ENCODE measurements at places on chromosomes 5 and 9. TPM values are rescaled to one million over a fixed set of nuclear protein-coding genes. Genes with fewer than 3 reads are reported as not detected.

Gene CCNI2
- 1.4 TPM for total RNA-seq

GRCh38 chr5:96636594-96636993, 25.6 kb upstream of the CAST start:
- no peak for DNase-seq

- DNase-seq, result peak; percentile 61
Observed at GRCh38 chr9:112061152-112061740, 113.9 kb downstream of the SUSD1 start.

- DNase-seq, result no peak
Observed at GRCh38 chr5:96718635-96719077, 56.5 kb downstream of the CAST start.

GRCh38 chr5:149063896-149064478, 1.1 kb upstream of the SH3TC2 start:
- DNase-seq, result no peak

DNA sequence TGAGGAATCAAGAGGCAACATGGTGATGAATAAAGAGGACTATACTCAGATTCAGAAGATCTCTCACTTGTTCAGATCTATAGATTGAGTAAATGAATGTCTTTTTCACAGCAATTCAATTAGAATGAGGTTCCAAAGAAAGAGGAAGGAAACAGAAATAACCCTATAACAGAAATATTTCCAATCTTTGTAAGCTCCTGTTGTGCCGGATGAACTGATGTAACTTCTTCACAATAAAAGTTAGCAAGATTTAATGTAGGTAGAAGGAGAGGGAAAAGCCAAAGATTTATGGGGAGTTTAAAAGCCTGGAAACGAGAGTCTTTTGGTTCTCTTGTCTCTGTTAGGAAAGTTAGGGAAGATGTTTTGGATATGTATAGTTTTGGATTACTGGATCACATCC, 92.1 kb downstream of the PBX3 start:
- DNase-seq, result no peak

DNA sequence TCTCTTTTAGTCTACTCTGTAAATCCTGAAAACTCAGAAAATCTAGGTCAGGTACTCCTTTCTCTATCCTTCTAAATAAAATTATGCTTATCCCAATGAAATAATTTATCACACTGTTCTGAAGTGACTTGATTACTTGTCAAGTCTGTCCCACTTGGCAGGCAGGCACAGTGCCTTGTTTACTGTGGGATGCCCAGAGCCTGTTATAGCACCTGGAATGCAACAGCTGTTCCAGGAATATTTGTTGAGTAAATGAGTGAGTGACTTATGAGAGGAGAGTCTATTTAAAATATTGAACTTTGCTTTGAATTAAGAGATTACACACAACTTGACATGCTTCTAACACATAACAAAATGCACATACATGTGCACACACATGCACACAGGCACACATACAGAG, 130.0 kb downstream of the MPDZ start:
- DNase-seq, result no peak

GRCh38 chr9:7760014-7760415, 39.6 kb downstream of the DMAC1 start:
- DNase-seq, result no peak

All from HCT116 (cell line).